ENCODE measurements at places on chromosomes 13 and 19. TPM values are rescaled to one million over a fixed set of nuclear protein-coding genes. Genes with fewer than 3 reads are reported as not detected.

PODNL1 gene
- total RNA-seq: not detected

PDE4C gene
- 1.4 TPM for total RNA-seq

PSG6 gene
- total RNA-seq: not detected

ZSCAN22 gene
- total RNA-seq: 3.1 TPM

RRAS gene
- total RNA-seq: 0.79 TPM

SPTBN4 gene
- total RNA-seq: 0.11 TPM

AXL gene
- total RNA-seq: 0.31 TPM

UHRF1 gene
- 77.7 TPM for total RNA-seq
